Testis (tissue), 5 donors: ENCODE measurements at places on chromosomes 7 and 10. TPM values are rescaled to one million over a fixed set of nuclear protein-coding genes. Genes with fewer than 3 reads are reported as not detected.

LIPF gene
- total RNA-seq = 0.81 TPM

HEPACAM2 gene
- total RNA-seq = 2.4 TPM

HTR5A gene
- total RNA-seq = 0.87 TPM

LIPM gene
- total RNA-seq = not detected

CALML5 gene
- not detected for total RNA-seq

DNA2 gene
- total RNA-seq = 5.9 TPM

PAX4 gene
- 0.55 TPM for total RNA-seq

CALHM3 gene
- 0.93 TPM for total RNA-seq

PRPS1L1 gene
- total RNA-seq = 12.7 TPM

PTN gene
- total RNA-seq = 131 TPM

PPIF gene
- total RNA-seq = 82.1 TPM

PRLHR gene
- 0.79 TPM for total RNA-seq

ADAMTS14 gene
- total RNA-seq = 0.93 TPM

ACBD7 gene
- total RNA-seq = 7.7 TPM

PAPOLB gene
- 19.1 TPM for total RNA-seq

RADIL gene
- total RNA-seq = 25.6 TPM

IL2RA gene
- total RNA-seq = 0.62 TPM

SEMA3E gene
- total RNA-seq = 0.19 TPM

SPDYE3 gene
- 5.7 TPM for total RNA-seq

HOXA5 gene
- total RNA-seq = not detected

UNC5B gene
- 44.4 TPM for total RNA-seq

C10orf90 gene
- 4.3 TPM for total RNA-seq

IFIT1B gene
- not detected for total RNA-seq

GRID2IP gene
- total RNA-seq = 1.1 TPM

LOXL4 gene
- 18.9 TPM for total RNA-seq

AGAP4 gene
- total RNA-seq = 42.9 TPM

KEL gene
- total RNA-seq = 124 TPM

PCDH15 gene
- total RNA-seq = 2.8 TPM

SKAP2 gene
- total RNA-seq = 33.1 TPM

SLC16A12 gene
- total RNA-seq = 1.9 TPM

PHYH gene
- total RNA-seq = 27.2 TPM

ATRNL1 gene
- total RNA-seq = 61.3 TPM

FGFR2 gene
- 28.9 TPM for total RNA-seq
